Smooth muscle cell of the brain vasculature (primary cell): ENCODE measurements at places on chromosomes 4 and X.

GRCh38 chr4:64495946-64496345 lies 86.7 kb upstream of the TECRL start:
- no peak for DNase-seq

GRCh38 chr4:181216501-181216900 lies 1026.7 kb upstream of the TENM3 start:
- no peak for DNase-seq

DNA sequence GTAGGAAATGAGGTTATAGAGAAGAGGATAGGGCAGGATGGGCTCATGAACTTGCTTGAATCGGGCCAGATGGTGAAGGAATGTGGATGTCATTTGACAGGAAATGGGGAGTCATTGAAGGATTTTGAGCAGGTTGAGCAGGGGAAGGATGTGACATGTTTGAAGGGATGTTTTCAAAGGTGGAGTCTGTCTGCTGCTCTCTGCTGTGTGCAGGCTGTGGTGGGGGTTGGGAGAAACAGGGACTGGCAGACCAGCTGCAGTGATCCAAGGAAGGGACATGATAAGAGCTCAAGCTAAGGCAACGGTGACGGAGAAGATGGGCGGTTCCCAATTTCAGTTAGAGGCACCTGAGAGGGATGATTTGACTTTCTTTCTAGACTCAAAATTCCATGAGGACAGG lies 14.0 kb upstream of the XPNPEP2 start:
- no peak for DNase-seq

- no peak for DNase-seq
These were observed 56.6 kb upstream of the WDR1 start for GRCh38 chr4:10173037-10173753.

- no peak for DNase-seq
These were observed 406.7 kb upstream of the ACTRT1 start for GRCh38 chrX:128458888-128459287.

- peak; percentile 77 for DNase-seq
These were observed 119.9 kb downstream of the RASGEF1B start for GRCh38 chr4:81351654-81352445.

GRCh38 chr4:152778656-152779512 lies 646 bp downstream of the TIGD4 start:
- no peak for DNase-seq

DNA sequence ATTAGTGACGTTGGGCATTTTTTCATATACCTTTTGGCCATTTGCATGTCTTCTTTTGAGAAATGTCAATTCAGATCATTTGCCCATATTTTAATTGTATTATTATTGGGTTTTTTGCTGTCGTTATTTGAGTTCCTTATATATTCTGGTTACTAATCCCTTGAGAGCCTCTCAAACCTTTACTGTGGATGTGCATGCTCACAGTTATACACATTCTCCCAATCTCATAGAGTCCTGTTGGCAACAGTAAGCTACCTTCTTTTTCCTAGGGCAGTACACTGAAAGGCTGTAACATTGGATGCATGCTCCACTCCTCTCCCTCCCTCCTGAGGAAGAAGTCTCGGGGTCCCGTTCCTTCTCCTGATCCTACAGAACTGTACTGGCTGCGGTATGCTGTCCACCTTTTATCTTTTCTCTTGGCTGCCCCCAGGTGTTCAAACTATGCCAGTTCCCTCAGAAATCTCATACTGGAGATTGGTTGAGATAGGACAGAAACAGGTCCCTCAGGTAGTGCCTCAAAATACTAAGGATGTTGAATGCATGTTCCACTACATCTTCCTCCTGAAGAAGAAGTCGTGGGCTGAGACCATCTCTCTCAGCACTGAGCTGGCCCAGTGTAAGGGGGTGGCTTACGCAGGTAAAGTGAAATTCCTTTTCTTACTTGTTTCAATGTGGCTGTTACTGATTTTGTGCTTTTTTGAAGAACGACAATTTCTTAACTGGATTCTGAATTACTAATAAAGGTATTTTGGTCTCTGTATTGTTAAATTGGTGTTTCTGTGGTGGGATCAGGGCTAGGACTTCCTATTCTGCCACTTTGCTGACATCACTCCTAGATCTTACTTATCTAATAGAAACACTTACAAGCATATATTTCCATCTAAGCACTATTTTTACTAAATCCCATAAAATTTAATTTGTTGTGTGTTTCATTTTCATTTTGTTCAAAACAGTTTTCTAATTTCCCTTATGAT lies 145.4 kb upstream of the HUWE1 start:
- no peak for DNase-seq

DNA sequence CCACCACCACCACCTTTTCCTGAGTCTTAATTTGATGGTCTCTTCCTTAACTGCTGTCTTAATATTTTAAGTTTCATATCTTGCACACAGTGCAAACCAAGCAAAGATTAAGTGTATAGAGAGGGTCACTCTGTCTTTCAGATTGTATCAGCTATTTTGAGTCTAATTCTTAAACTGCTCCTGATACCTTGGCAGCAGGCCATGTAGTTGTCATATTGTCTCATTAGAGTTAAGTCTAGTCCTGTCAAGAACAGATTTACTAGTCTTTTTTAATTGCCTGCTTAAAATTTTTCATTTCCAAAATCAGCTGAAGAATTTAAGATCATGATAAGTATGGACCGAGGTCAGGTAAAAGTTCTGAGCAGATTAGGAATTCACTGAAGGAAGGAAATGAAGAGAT lies 51.5 kb downstream of the FHIP1A start:
- DNase-seq = no peak

- no peak for DNase-seq
These were observed 1.7 kb downstream of the MTMR1 start for GRCh38 chrX:150694738-150695410.

GRCh38 chrX:106036716-106037115 lies 1.8 kb downstream of the SERPINA7 start:
- no peak for DNase-seq

GRCh38 chr4:73855406-73855805 lies 2.3 kb downstream of the PF4V1 start:
- DNase-seq = no peak

DNA sequence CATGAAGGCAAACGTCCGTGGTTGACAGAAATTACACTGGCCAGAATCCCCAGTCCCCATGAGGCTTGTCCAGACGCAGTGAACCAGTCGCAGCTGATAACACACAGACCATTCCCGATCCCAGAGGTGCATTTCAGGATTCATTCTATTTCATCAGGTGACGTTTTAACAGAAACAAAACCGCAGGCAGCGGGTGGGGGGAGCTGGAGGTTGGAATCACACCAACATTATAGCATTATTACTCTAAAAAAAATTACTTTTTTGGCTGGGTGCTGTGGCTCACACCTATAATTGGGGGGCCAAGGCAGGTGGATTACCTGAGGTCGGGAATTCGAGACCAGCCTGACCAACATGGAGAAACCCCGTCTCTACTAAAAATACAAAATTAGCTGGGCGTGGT lies 25.2 kb downstream of the NOP14 start:
- no peak for DNase-seq

GRCh38 chr4:111014537-111014936 lies 391.7 kb upstream of the PITX2 start:
- no peak for DNase-seq

DNA sequence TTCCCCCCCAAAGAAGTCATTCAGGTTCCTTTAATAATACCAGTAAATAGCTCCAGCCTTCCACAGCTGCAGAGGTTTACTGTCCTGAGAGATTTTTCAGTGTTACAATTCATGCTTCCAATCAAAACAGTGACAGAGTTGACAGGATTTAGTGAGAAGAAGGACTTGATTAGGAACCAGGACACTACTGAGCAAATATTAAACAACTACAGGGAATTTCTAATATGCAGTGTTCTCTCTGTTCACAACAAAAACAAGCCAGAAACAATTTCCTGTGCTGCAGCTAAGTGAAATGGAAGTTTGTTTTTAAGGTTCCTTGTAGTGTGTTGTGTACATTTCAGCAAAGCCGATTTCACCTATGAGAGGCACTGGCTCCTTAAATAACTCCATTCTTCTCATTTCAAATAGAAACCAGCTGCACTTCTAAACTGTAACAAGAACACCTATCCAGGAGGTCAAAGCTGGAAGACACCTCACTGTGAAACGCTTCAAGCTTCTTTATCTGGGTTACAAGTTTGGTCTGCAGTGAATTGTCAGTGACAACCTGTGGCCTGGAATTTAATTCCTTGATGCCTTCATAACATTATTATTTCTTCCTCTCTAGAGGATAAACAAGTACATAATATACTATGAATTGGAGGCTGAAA lies 149.3 kb downstream of the RASL11B start:
- DNase-seq = no peak

- DNase-seq = no peak
These were observed 294.3 kb downstream of the GUCY2F start for GRCh38 chrX:109187473-109188168.

GRCh38 chr4:112502871-112503270 lies 13.1 kb downstream of the NEUROG2 start:
- DNase-seq = no peak

DNA sequence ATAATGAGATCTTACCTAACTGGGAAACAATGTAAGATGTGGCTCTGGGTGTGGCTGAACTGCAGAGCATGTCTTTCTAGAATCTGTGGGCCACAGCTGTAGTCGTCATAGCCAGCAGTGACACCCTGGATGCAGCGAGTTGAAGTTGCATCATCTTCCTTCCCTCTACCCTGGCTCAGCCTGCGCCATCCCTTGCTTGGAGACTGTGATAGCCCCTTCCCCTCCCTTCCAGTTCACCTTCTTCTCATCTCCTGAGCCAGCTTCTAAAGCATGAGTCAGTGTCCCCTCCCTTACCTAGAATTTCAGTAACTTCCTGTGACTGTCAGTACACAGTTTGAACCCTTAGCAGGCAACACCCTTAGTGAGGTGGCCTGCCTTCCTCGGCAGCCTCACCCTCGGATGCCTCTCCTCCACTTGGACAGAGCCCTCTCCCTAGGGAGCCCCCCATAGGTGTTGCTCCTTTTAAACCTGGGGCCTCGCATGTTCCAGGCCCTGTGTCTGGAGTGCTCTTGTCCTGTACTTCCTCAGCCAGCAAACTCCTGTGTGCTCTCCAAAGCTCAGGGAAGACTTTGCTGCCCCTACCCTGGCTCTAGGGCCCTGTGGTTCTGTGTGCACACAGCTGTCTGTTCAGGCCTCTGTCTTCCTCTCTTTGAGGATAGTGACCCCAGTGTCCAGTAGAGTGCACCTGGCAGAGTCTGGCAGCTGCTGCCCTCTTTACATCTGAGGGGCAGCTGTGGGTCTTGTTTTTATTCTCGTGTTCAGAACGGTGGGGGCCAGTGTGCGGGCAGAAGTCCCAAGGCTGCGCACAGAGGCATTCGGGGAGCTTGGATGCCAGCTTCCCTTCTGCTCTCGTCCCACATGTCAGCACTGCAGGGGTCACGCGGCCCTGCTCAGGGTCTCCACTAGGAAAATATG lies 43.7 kb upstream of the TADA2B start:
- no peak for DNase-seq

DNA sequence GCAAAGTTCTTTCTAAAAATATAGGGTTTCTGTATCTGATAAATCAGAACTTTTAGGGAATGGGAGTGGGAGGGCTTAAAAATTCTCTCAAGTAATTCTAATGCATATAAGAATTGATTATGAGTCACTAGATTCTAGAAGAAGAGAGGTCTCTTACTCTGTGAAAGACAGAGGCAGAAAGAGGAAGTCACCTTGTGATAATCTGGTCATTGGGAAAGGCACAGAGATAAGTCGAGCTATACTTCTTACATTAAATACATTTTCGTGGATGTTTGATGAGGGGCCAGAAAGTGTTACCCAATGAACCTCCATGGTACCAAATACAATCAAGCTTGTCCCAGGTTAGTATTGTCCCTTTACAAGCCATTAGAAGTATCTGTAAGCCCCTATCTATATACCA lies 134.4 kb downstream of the MAD2L1 start:
- DNase-seq = no peak

GRCh38 chrX:136584545-136584944 lies 52.5 kb downstream of the VGLL1 start:
- no peak for DNase-seq

DNA sequence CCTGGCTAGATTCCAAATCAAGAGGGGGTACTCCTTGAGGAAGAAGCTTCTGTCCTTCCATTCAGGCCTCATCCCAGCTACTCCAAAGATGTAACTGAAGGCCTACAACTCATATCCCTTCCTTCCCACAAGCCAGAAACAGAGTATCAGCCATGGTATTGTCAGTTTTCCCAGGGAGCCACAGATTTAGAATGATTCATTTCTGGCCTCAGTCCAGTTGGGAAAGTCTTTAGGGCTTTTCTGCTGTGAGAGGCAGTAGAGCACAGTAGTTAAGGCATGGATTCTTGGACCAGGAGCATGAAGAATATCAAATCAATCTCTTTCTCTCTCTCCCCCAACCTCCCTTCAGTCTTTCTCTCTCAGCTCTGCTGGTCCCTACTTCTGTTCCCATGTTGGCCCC lies 505.0 kb downstream of the BCOR start:
- no peak for DNase-seq

- peak; percentile 86 for DNase-seq
These were observed 237.8 kb upstream of the JADE1 start for GRCh38 chr4:128571747-128572146.

DNA sequence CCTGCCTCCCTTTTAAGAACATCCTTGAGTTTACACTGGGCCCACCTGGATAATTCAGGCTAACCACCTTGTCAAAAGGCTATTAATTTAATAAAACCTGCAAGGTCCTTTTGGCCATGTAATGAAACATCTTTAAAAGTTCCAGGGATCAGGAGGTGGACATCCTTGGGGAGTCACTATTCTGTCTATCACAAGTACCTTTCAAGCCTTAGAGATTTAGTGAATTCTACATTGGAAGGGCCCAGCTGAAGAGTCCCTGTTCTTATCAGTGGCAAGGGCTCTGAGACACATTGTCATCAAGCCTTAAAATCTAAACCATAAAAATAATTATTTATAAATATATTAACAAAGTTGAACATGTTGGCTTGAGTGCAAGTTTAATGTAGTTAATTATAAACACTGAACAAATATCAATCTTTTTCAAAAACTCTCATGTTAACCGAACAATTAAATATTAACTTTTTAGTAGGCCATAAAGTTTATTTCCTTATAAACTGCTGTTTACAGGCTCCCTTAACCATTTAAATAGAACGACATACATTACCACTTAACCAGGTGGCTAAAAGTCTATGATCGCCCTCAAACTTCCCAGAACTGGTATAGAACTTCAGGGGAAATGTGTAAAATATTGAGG lies 104.4 kb upstream of the CBR4 start:
- DNase-seq = no peak

GRCh38 chrX:7690842-7691241 lies 152.1 kb upstream of the VCX start:
- DNase-seq = no peak

GRCh38 chr4:38411092-38411491 lies 252.9 kb upstream of the KLF3 start:
- no peak for DNase-seq

GRCh38 chrX:152960115-152960514 lies 33.8 kb downstream of the PNMA5 start:
- no peak for DNase-seq

- no peak for DNase-seq
These were observed 107.4 kb upstream of the STOX2 start for GRCh38 chr4:183797445-183798300.

GRCh38 chrX:155262970-155263754 lies 1.1 kb downstream of the RAB39B start:
- DNase-seq = no peak
